ENCODE measurements at places on chromosomes 5 and 9. TPM values are rescaled to one million over a fixed set of nuclear protein-coding genes. Genes with fewer than 3 reads are reported as not detected.

DNA sequence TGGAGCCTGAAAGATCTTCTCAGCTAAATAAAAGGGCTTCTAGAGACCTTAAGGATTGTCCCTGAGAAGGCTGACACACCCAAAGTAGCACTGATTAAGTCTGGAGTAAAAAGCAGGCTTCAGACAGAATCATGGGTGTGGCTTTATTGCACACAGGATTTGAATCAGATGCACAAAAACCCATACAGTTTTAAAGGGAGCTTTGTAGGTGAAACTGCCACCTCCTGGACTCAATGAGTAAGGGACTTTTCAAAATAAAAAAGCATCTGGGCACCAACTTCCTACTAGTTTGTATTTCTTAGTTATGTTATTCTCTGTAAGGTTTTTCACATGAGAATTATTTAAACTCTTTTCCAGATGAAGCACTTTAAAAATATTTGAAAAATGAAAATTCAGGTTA is 129.4 kb downstream of the EDIL3 start:
- DNase-seq: no peak

DNA sequence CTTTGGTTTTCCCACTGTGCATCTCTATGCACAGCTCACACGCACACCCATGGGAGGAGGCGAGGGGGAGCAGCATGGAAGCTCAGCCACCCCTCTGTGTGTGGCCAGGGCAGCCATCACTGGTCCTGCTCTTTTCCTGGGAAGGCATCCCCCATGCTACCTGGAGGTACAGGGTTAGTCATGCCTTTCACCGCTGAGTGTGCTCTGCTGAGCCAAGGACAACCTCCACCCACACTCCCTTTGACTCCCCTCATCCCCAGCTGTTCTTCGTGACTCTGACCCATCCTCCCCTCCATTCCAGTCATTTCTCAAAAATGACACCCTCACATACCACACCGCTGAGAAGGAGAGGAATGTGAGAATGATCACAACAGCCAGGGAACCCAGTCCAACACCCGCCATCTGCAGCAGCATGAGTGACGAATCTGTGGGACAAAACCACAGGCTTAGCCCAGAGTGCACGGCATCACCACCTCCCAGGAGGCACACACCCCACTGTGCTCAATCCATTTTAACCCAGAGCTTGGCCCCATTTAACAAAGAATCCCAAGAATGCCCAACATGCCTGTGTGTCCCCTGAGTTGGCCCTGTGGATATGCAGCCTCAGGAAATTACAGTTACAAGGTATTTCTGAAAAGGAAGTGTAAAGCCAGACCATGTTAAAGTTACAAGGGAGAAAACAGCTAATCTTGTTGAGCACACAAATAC is 133.4 kb downstream of the SUSD1 start:
- peak; percentile 100 for DNase-seq

GRCh38 chr9:37984672-37985611 is 81.0 kb upstream of the SLC25A51 start:
- no peak for DNase-seq

DNA sequence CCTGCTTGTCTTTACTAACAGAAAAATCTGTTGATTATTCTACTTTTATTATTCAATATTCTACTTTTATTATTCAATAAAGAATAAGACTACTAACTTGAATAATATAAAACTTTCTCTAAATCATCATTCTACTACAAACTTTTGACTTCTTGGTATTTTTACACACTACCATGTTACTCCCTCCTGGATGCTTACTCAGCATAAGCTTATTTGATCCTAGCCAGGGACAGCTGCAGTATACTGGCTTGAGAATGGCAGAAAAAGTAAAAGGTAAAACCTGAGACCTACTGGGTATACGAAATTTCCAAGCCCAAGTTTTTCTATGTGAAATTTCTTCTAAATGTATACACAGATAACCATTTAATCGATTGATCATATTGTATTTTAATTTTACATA is 26.1 kb downstream of the PGGT1B start:
- no peak for DNase-seq

DNA sequence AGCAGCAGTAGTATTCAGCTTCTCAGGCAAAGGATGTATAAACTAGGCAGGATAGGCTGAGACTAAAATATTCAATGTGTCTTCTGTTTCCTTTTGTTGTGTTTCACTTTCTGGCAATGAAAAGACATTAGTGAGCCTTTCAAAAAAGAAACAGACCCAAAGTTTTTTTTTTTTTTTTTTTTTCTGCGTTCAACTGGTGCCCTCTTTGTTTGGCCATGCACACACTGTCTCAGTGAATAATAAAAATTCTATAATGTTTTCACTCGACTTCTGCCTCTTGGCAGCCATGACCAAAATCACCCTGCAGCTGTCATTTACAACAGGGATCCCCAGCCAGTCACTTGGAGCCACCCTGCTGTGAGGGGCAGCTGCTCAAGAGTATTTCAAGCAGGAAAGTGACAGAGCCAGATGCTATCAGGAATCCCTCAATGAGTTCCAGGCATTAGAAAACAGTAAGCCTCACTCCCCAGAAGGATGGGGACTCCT is 44.0 kb upstream of the MAN2A1 start:
- DNase-seq: no peak

DNA sequence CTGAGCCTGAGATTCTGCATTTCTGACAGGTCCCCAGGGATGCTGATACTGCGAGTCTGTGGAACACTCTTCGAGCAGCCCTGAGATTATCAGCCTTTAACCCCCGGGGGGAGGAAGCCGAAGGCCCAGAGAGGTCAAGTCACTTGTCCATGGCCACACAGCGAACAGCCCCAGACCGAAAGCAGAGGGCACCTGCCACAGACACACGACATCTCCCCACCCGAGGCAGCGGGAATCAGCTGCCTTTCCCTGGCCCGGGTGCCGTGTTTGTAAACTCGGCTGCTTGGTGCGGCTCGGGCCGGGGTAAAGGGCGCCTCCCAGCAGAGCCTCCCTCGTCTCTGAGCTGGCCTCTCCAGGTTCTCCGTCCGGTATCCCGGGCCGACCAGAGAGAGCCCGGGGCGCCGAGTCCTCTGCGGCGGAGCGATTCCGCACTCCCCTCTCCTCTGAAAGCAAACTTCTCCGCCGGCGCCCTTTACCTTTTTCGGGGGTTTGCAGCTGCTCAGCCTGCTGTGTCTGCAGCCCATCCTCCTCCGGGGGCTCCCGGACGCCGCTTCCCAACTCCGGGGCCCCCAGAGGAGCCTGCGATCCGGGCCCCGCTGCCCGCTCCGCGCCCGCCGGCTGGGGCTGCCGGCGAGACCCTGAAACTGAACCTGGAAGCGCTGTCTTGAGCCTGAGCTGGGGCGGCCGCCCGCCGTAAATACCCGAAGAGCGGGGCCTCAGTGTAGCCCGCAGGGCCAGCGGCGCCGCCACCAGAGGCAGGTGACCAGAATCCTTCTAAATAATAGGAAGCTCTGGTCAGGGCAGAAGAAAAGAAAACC is at the start of gene CCDC69:
Gene CCDC69 (minus strand): TSS at position 646 of the 818 bp plus-strand sequence. CDS start 122 bp downstream, at position 524.
- DNase-seq: peak; percentile 23

- no peak for DNase-seq
These were observed 37.9 kb downstream of the ARPC5L start for GRCh38 chr9:124899845-124900244.

- no peak for DNase-seq
These were observed 17.4 kb downstream of the CDH9 start for GRCh38 chr5:27020973-27021372.

GRCh38 chr5:61647672-61648071 is 315.6 kb downstream of the ZSWIM6 start:
- DNase-seq: no peak

- no peak for DNase-seq
These were observed 30.9 kb upstream of the GLDC start for GRCh38 chr9:6676254-6676921.

GRCh38 chr9:38066197-38066913 is 2.7 kb downstream of the SHB start:
- DNase-seq: no peak

GRCh38 chr5:153676821-153677220 is 186.4 kb downstream of the GRIA1 start:
- DNase-seq: no peak

DNA sequence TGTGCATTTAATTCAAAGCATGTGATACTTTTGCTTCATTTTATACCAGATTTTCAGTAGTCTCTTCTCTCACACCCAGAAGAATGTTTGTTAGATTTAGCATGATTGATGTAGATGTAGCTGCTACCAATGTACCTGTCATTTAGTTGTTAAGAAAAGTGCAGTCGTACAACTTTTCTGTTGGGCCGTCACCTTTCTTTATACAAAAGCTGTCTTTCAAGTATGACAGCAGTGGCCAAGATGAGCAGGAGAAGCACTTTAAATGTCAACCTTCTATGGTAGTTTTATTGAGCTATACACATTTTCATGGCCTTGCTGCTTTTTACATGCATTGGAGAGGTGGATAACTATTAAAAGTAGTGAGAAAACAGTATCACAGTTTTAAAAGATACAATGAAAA is 77.7 kb upstream of the PTPRD start:
- no peak for DNase-seq

DNA sequence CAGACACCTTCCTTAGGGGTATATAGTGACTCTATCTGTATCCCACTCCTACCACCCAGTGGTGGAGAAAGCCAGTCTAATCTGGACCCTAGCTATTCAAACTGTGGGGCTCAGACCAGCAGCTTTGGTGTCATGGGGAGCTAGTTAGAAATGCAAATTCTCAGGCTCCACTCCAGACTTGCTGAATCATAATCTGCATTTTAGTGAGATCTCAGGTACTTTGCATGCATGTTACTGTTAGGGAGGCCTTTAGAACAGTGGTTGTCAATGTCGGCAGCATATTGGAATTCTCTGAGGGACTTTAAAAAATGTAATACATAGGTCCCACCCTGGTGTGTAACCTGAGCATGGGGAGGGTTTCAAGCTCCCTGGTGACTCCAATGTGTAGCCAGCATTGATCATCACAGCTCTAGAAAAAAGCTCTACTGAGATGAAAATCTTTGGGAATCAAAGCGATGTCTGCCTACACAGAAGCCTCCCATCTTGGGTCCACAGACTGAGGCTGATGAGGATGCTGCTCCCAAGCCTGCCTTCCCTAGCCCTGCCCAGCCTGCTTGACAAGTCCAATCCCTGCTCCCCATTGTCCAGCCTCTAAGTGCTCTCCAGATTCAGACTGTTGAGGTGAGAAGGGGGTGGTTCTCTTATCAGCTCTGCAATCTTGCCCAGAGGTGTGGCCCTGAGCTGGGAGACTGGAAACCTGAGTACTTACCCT is 11.9 kb upstream of the GM2A start:
- DNase-seq: no peak

DNA sequence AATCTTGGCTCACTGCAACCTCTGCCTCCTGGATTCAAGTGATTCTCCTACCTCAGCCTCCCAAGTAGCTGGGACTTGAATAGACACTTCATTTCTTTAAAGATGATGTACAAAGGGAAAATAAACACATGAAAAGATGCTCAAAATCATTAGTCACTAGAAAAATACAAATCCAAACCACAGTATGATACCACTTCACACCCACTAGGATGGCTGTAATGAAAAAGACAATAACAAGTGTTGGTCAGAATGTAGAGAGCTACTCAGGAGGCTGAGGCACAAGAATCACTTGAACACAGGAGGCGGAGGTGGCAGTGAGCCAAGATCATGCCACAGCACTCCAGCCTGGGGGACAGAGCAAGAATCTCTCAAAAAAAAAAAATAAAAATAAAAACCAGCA is 13.0 kb downstream of the F2RL2 start:
- no peak for DNase-seq

- DNase-seq: no peak
These were observed 178.3 kb downstream of the AOPEP start for GRCh38 chr9:94904806-94905205.

DNA sequence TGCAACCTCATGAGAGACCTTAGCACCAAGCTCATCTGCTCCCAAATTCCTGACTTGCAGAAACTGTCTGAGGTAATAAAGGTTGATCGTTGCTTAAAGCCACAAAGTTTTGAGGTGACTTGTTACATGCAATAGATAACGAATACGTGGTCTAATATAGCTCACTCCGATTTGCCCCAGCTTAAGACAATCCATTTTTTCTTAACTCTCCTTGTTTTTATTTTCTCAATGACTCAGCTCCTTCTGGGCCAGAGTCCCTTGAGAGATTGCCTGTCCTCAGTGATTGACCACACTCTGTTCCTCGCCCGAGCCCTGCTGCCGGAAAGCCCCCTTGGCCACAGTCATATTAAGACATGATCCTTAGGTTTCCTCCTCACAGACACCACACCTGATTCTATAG is 63.7 kb upstream of the FANCC start:
- no peak for DNase-seq

- no peak for DNase-seq
These were observed 35.8 kb downstream of the ALG2 start for GRCh38 chr9:99185934-99186333.

DNA sequence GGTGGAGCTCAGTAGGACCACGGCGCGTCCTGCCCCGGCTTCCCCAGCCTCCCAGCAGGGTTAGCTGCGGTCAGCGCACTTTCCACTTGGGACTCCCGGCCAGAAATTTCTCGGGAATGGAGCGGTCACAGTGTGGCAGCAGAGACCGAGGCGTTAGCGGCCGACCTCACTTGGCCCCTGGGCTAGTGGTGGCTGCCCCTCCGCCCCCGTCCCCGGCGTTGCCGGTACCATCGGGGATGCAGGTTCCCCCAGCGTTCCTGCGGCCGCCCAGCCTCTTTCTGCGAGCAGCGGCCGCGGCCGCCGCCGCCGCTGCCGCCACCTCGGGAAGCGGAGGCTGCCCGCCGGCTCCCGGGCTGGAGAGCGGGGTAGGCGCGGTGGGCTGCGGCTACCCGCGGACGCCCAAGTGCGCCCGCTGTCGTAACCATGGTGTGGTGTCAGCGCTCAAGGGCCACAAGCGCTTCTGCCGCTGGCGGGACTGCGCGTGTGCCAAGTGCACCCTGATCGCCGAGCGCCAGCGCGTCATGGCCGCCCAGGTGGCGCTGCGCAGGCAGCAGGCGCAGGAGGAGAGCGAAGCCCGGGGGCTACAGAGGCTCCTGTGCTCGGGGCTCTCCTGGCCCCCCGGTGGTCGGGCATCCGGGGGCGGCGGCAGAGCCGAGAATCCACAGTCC is 460 bp downstream of the DMRTA1 start:
- DNase-seq: no peak

DNA sequence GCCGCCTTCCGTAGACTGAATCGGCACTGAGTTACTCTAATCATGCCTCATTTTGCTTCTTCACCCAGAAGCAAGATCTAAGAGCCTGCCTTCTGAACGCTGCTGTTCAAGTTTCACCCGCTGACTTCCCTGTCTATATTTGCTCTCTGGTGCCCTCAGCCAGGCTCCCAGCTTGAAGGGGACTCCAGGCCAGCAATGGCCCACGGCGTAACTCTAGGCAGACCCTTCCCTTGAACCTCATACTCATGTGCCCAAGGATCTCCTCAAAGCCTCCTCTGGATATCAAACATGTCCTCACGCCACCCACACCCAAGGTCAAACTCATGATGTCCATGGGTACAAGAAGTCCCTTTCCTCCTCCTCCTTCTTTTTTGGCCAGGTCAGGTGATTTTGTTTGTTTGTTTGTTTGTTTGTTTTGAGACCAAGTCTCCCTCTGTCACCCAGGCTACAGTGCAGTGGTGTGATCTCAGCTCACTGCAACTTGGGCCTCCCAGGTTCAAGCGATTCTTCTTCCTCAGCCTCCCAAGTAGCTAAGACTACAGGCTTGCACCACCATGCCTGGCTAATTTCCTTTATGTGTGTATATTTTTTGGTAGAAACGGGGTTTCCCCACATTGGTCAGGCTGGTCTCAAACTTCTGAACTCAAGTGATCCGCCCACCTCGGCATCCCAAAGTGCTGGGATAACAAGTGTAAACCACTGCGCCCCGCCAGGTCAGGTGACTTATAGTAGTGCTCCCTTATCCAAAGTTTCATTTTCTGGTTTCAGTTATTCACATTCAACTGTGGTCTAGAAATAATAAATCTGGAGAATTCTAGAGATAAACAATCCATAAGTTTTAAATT is 239.0 kb downstream of the SYK start:
- DNase-seq: no peak

Gene ADAMTS13
- 2.0 TPM for total RNA-seq
